Keratinocyte (primary cell): ENCODE measurements at places on chromosomes 2 and 18.

- no peak for DNase-seq
Observed at GRCh38 chr2:143451642-143452281, 322.5 kb downstream of the ARHGAP15 start.

DNA sequence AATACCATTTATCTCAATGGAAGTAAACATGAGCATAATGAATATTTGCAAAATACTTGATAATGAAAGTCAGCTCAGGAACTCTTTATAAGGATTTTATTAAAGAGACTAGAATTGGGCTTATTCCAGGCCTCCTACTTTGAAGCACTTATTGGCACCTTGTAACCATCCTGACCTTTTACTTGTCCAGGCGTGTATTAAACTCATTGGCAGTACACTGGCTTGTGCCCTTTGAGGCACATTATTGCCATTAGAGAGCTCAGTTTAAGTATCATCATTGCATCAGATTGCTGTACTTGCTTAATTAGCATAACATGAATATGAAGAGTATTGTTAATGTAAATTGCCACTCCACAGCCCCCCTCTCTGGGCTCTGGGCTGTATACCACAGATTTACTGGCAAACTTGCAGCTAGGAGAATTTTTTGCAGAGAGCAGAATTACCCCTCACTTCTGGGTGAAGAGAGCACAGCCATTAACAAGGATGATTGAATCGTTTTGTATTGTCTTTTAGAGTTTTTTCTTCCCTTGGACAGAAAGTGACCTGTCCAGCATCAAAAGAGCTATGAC is 72.5 kb downstream of the XIRP2 start:
- DNase-seq = no peak

GRCh38 chr2:64477979-64478378 is 24.0 kb downstream of the LGALSL start:
- DNase-seq = no peak

DNA sequence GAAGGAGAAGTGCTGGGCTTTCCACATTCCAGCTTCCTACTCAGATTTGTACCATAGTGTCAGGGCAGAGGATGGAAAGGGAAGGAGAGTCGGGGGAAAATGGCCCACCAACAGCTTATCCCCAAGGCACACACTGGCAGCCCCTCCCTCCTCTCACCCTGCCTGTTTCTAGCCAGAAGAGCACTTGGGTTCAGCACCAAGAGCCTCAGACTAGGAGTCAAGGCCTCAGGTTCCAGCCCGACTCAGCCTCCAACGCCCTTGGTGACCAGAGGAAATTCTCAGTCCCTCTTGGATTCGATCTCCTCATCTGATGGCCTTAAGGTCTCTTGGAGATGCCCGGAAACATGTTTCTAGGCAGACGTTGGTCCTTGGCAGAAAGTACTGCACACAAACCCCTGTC is 53.9 kb downstream of the TNS1 start:
- DNase-seq = no peak

- no peak for DNase-seq
Observed at GRCh38 chr2:205701509-205701908, 19.2 kb downstream of the NRP2 start.

DNA sequence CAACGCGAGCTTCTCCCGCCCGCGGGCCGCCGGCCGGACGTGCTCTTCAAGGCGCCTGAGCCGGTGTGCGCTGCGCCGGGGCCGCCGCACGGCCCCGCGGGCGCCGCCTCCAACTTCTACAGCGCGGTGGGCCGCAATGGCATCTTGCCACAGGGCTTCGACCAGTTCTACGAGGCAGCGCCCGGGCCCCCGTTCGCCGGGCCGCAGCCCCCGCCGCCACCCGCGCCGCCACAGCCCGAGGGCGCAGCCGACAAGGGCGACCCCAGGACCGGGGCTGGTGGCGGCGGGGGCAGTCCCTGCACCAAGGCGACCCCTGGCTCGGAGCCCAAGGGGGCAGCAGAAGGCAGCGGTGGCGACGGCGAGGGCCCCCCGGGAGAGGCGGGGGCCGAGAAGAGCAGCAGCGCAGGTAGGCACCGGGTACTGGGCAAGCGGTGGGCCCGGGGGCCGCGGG is 676 bp downstream of the HOXD11 start:
- DNase-seq = no peak

GRCh38 chr2:125169764-125170146 is 1144.7 kb downstream of the CNTNAP5 start:
- no peak for DNase-seq

- no peak for DNase-seq
Observed at GRCh38 chr2:48587560-48587959, 30.1 kb upstream of the GTF2A1L start.

- DNase-seq = no peak
Observed at GRCh38 chr2:12686708-12687283, 29.9 kb upstream of the TRIB2 start.

- no peak for DNase-seq
Observed at GRCh38 chr2:18824325-18824790, 235.0 kb upstream of the NT5C1B start.

DNA sequence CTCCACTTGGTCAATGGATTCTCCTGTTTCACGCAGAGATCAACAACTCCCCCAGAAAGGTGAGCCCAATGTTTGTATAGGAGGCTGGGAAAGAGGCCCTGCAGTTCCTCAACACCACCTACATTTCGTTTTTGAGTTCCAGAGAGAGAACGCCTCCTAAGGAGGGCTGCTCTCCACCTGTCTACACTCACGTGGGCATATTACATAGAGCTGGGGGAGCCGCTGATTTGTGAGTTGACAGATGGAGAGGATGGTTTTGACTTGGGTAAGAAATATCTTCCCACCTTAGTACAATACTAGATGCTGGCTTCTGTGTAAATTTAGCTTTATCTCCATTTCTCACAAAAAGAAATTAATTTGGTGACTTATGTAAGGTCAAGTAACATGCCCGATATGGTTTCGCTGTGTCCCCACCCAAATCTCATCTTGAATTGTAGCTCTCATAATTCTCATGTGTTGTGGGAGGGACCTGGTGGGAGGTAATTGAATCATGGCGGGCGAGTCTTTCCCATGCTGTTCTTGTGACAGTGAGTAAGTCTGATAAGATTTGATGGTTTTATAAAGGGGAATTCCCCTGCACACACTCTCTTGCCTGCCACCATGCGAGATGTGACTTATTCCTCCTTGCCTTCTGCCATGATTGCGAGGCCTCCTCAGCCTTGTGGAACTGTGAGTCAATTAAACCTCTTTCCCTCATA is 274.5 kb upstream of the PXDN start:
- no peak for DNase-seq

DNA sequence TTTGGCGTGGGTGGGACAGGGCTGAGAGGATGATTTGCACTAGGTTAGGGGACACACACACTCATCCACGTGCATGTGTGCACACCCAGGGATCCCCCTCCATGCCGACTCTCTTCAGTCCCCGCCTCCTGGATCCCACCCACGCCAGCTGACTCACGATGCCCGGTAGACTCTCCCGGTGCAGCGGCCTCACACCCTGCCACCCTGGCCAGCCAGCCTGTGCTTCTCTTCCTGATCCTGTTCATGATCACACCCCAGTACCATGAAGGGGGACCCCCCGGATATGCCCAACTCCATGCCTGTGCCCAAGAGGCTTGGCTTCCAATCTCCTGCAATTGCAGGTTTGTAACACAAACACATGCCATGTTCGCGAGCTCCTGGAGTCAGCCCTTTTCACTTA is 157.8 kb upstream of the HDAC4 start:
- no peak for DNase-seq
